ENCODE measurements at places on chromosomes 6 and 20. TPM values are rescaled to one million over a fixed set of nuclear protein-coding genes. Genes with fewer than 3 reads are reported as not detected.

SLC32A1 gene
- total RNA-seq: not detected

ADGRB3 gene
- total RNA-seq: 1.9 TPM

CHMP4B gene
- total RNA-seq: 79.5 TPM

ADTRP gene
- 0.65 TPM for total RNA-seq

WASF1 gene
- total RNA-seq: 6.8 TPM

PTK6 gene
- 0.68 TPM for total RNA-seq

PABPC1L gene
- 5.5 TPM for total RNA-seq

RIPOR3 gene
- 8.8 TPM for total RNA-seq

TPD52L1 gene
- total RNA-seq: 18.7 TPM

MOCS3 gene
- total RNA-seq: 3.5 TPM

PAK5 gene
- not detected for total RNA-seq

CD93 gene
- total RNA-seq: 51.8 TPM

EFCAB8 gene
- not detected for total RNA-seq

SFTA2 gene
- total RNA-seq: not detected

COL9A3 gene
- total RNA-seq: 0.22 TPM

Data from subcutaneous adipose tissue (tissue), 4 donors.